ENCODE measurements at places on chromosomes 13 and 19.

- DNase-seq, result no peak
Observed at GRCh38 chr19:47094557-47095475, 18.8 kb downstream of the ZC3H4 start.

GRCh38 chr13:98390086-98390715 is 186.7 kb downstream of the STK24 start:
- DNase-seq, result no peak

GRCh38 chr13:94753327-94753726 is 41.0 kb upstream of the SOX21 start:
- no peak for DNase-seq

DNA sequence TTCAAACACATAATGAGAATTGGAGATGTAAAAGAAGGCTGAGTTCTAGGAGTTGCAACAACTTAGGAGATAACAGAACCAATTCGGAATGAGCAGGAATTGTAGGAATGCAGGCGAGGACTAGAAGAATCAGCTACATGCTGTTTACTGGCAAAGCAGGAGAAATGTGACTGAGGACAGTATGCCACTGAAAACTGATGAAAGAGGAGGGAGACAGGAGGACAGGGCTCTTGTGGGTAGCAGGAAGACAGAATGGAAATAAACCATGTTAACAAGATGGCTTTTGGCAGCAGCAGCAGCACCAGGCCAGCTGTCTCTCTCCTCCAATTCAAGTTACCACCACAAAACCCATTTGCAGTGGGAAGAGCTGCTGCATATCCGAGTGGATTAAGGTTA is 91.0 kb upstream of the SLC15A1 start:
- DNase-seq, result no peak

DNA sequence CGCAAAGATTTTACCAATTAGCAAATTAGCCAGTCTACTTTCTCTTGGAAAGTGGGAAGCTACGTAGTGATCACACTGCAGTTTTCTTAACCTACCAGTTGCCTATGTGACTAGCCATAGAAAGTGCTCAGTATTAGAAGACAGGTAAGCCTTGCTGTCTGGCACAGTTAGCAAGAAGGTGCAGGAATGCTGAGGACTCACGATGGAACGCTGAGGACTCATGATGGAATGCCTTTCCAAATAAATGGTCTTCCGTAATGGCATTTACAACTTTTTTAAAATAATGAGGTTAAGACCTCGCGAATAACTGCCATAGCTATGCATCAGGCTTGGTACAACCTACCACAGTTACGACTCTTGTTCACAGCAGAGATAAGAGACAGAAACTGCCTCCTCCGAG is 1645.6 kb upstream of the MIR17HG start:
- no peak for DNase-seq

- DNase-seq, result no peak
Observed at GRCh38 chr19:12694641-12695040, 1.8 kb downstream of the FBXW9 start.

Measured in T-helper 1 cell (primary cell).